ENCODE measurements at places on chromosomes 2 and 18.

- DNase-seq: no peak
Measured at GRCh38 chr2:217456016-217456415, 546.8 kb downstream of the TNS1 start.

DNA sequence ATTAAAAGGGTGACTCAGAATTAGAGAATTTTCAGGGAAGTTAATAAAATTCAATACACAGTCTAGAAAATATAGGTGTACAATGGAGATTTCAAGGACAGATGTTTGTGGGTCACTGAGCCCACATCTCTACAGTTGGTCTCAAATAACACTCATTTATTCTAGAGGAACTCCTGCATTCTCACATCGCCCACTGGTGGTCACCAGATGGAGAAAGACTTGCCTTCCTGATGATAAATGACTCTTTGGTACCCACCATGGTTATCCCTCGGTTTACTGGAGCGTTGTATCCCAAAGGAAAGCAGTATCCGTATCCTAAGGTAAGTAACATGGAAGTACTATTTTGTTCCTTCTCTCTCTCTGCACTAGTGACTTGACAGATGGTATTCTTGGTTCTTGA is 1297.1 kb downstream of the DPP10 start:
- no peak for DNase-seq

- no peak for DNase-seq
Measured at GRCh38 chr2:170101789-170102188, 76.2 kb upstream of the MYO3B start.

DNA sequence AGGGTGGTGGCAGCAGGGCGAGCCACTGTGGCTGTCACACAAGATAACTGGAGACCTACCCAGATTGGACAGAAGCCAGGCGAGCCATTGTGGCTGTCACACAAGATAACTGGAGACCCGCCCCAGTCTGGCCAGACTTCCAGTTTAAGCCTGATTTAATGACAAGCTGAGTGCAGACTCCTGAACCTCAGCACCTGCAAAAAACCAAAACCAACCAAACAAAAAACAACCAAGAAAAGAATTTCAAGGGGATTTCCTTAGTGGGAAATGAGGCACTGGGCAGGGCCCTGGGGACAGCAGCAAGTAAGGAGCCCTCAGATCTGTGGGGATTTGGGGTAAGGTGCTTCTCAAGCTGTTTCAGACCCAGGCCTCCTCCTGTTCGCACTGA is 95.2 kb upstream of the BOD1L2 start:
- DNase-seq: no peak

GRCh38 chr2:216659276-216659675 is 26.1 kb downstream of the IGFBP2 start:
- no peak for DNase-seq

DNA sequence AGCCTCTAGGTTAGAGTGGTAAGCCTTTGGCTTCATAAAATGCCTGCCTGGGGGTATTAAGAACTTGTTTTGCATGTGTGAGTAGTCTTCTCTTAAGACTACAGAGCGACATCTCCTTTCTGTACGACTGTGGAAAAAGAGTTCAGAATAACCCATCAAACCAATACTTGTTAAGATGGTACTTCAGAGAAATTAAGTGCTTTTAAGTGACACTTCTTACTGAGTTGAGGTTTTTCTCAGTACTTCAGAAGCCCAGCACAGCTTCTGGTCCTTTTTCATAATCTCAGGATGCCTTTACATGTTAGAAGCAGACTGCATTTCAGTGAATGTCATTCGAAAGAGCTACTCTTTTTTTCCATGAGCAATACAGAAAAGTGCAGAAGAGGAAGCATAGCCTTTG is 10.8 kb downstream of the XRCC5 start:
- DNase-seq: no peak

DNA sequence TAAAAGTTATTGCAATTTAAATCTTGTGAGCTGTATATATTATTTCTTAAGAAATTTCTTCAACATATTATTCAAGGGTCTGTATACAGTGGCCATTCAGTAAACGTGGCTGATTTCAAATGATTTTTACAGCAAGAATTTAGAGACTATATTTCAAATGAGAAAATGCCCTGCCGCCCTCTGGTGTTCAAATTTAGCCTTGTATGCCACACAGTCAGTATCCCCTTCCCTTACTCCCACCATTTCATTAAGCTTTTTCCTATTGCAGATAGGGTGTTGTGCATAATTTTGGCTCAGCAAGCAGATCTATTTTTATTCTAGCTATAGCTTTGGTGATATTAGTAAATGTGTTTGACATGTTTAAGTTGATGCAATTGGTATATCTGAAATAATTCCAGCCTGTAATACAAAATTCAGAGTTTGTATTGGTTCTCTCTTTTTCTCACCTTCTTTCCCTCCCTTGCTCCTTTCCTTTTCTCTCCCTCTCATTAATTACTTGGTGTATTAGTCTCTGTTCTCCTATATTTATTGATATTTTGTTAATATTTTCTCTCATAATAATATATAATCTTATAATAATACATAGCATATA is 22.8 kb upstream of the SCN7A start:
- DNase-seq: peak; percentile 48

- DNase-seq: peak; percentile 55
Measured at GRCh38 chr2:152097801-152098495, 896 bp downstream of the CACNB4 start.

- no peak for DNase-seq
Measured at GRCh38 chr2:166831930-166832329, 56.4 kb upstream of the XIRP2 start.

DNA sequence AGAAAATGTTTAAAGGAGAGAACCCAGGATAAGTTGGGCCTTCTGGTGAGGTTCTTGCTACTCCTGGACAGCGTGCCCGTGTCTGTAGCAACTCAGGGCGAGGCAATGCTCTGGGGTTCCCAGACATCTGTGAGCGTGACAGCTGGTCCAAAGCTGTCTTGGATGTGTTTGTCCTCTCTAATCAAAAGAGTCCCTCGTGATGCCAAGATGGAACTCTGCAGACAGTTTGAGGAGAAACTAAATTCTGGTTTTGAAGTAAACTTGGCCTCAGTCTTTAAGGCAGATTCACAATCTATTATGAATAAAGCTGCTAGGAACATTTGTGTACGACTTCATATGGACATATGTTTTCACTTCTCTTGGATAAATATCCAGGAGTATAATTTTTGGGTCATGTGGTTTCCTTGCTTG is 47.3 kb downstream of the TMEM17 start:
- DNase-seq: no peak

GRCh38 chr2:12050396-12050795 is 304.0 kb downstream of the LPIN1 start:
- peak; percentile 89 for DNase-seq

DNA sequence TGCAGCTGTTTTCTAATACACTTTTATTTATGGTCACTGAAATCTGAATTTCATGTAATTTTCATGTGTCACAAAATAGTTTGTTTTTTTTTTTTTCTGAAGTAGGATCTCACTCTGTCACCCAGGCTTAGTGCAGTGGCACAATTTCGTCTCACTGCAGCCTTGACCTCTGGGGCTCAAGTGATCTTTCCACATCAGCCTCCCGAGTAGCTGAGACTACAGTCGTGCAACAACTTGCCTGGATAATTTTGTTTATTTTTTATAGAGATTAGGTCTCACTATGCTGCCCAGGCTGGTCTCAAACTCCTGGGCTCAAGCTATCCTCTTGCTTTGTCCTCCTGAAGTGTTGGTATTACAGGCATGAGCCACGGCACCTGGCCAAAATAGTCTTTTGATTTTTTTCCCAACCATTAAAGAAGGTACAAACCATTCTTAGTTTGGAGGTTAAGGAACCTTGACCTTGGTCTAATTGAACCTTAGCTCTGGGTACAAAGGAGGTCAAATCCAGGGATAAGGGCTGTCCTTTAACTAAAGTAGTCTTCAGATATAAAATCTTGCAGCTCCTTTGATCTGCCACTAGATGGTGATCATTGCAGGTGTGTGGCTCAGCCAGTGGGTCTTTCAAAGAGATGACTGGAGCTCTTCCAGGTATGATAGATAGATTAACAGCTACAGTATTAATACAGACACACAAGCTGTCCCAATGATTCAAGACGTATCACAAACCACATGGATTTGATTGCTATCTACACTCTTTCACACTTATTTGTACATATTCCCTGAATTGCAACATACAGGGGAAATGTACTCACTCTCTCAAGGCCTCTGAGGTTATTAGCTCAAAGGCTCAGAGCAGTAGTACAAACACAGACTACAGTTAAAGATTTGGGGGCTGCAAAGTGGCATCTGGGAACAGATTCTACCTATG is 4.7 kb upstream of the KRCC1 start:
- peak; percentile 66 for DNase-seq

DNA sequence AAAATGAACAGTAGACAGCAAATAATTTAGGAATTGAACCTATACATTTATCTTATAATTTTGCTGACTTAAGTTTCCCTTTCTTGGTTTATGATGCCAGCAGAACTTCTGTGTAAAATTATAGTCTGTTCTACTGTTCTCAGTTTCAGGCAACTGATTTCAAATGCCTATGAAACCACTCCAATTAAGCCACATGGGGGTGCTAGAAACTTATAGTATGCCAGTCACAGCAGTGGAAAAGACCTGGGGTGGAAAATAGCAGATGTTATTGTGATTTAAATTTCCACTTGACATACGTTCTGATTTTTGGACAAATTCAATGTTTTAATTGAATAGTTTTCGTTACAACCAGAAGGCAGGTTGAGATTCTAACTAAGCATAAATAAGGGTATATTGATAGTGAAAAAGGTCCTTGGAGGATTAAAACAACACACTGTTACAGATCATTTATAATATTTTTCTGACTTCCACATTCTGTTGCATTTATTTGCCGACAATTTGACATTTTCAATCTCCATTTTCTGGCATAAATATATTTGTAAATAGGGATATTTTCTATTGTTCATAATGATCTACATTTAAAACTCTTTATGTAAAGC is 61.4 kb downstream of the CPS1 start:
- peak; percentile 64 for DNase-seq

GRCh38 chr18:9791991-9792390 is 83.9 kb downstream of the RAB31 start:
- no peak for DNase-seq

GRCh38 chr2:173050684-173051083 is 25.0 kb upstream of the MAP3K20 start:
- no peak for DNase-seq

GRCh38 chr2:141929331-141930252 is 201.2 kb downstream of the LRP1B start:
- peak; percentile 65 for DNase-seq

- no peak for DNase-seq
Measured at GRCh38 chr2:5387406-5387805, 304.8 kb upstream of the SOX11 start.

- peak; percentile 35 for DNase-seq
Measured at GRCh38 chr2:20157193-20157891, 67.6 kb downstream of the SDC1 start.

GRCh38 chr2:159684796-159685195 is 27.5 kb upstream of the MARCHF7 start:
- DNase-seq: peak; percentile 77

GRCh38 chr18:58125183-58125582 is 81.2 kb downstream of the NEDD4L start:
- peak; percentile 9 for DNase-seq

DNA sequence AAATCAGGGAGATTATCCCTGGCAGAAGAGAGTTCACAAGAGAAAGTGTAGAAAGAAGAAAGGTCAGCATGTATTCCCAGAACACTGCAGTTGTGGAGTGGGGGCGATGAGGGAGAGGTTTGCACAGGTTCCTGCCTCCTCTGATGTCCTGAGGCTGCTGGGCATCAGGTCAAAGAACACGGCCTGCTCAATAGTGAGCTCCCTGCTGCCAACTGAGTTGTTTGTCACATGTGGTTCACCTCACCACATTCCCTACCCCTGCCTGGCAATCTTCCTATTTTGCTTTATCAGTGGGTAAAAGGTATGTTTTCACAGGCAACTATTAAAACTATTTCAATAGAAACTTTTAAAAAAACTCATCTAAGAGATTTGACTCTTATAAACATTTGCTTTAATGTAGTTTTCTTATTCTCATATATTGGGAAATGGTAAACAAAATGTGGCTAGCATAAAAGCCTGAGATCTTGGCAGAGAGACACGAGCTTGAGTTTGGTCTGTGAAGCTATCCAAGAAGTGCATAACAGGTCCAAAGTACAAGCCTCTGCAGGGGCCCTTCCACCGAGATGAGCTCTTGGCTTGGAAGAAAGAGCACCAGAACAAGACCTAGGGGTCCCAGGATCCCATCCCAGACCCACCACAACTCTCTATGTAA is 123.9 kb upstream of the SRD5A2 start:
- DNase-seq: no peak

- DNase-seq: no peak
Measured at GRCh38 chr2:98511981-98512380, 67.3 kb downstream of the INPP4A start.

GRCh38 chr2:24682304-24682703 is 110.9 kb downstream of the PTRHD1 start:
- DNase-seq: no peak

DNA sequence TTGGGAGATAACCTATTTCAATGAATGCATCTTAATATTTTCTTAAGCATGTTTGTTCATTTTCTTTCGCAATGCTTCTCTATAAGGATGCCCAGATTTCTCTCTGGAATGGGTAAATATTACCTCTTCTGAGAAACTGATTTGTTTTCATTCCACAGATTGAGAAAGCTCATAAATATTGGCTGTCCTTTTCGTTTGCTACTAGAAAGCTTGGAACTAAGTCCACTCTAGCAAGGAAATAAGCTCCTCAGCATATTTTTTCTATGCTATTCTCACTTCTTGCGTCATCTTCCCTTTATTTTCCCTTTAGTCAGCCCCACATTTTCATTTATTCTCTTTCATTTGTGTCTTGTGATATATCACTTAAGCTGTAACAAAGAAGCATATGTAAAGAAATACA is 76.3 kb downstream of the ANTXR1 start:
- peak; percentile 70 for DNase-seq

DNA sequence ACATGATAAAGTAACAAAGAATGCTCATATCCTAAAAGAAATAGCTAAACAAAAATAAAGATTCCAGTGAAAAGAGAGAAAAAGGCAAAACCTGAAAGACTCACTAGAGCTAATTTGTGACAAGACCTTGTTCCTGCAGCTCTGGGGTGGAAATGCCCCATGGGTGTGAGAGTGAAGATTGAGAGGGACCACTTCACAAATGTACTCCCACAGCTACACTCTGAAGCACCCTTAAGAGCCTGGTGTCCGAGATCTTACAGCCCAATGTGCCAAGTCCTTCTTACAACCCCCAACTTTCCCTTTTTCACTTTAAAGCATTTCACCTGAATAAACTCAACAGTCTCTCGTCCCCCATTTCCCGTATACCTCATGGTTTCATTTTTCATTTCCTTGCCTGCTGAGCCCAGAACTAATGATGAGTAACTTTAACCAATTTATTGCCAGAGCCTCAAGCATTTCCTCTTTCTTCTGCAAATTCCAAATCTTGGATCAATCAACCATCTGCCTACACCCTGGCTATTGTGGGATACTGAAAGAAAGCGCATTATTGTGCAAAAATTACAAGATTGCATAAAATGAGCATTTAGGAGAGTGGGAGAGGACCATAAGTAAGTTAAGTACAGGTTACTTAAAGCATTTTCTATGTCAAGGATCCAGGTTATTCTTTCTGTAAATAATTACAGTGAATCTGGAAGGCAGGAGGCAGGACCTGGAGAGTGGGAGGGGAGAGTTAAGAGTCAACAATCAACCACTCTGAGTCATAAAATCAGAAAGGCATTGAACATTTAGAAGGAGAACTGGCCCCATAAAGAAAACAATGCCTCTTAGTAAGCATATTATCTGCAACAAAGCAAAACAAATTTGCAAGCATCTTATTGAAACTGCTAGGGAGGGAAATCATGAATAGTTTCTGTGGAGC is 804.4 kb upstream of the CELF4 start:
- DNase-seq: no peak

GRCh38 chr18:75323821-75324585 is 103.5 kb downstream of the SMIM21 start:
- DNase-seq: no peak

GRCh38 chr2:47271054-47272000 is 116.2 kb upstream of the STPG4 start:
- DNase-seq: no peak

All from GM23248 (cell line).